Activated T-helper 1 cell treated with anti-CD3 and anti-CD28 coated beads, Interleukin-2, amount 50 U/mL, for 16 hours (primary cell): ENCODE measurements at places on chromosomes 11 and 22.

GRCh38 chr11:85628771-85629341 is 463 bp downstream of the TMEM126B start:
- DNase-seq: no peak

DNA sequence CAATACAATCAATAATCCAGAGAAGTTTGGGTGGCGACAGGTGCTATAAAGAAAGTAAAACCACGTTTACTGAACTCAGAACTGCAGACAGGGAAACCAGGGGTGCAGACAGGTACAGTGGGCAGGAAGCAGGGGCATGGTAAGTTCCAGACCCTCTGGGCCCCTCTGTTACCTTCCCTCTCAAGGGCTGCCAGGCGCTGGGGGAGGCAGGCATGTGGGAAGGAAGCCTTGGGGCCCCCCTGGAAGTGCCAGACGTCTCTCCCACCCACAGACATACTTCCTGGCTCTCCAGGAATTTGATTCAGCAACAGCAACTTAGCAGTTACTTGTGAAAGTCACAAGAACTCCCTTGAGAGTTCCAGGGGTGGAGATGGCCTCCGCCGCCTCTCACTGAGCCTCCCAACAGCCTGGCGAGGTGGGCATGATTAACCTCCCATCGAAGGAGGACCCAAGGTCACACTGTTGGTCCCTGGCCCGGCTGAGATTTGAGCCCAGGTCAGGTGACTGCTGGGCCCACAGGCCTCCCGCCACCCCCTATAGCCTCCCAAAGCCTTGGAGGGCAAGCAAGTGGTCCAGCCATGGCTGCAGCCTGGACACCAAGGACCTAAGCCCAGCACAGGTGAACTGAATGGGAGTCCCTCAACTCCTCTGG is 14.1 kb upstream of the TSKU start:
- DNase-seq: no peak

- no peak for DNase-seq
These were observed 92.9 kb upstream of the USP47 start for GRCh38 chr11:11748706-11749365.

DNA sequence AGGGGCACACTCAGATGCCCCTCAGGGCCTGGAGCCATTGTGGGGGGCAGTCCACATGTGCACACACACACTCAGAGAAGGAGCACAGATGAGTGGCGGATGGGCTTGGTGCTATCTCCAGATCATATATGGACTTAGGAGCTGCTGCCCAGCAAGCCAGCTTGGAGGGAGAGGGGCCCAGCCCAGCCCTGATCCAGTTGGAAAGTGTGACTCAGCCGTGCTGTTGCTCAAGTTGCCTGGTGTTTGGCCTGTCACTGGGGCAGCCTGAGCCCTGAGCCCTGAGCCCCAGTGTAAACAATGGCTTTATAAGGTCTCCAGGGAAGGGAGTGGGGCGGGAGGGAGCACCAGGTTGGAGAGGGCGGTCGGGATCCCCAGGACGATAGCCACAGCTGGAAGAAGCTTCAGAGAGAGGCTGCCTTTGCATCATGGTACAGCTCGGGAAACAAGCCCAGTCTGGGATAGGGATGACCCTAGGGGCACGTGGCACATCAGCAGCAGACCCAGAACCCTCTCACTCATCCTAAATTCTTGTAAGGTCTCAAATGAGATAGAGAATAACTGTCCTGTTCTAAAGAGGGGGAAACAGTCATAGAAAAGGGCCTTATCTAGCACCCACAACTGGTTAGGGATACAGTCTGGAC is 4.8 kb downstream of the SELENOM start:
- no peak for DNase-seq

- no peak for DNase-seq
These were observed 51.8 kb downstream of the DLG2 start for GRCh38 chr11:85575388-85575787.

- no peak for DNase-seq
These were observed 55.8 kb downstream of the CABIN1 start for GRCh38 chr22:24066865-24067264.

DNA sequence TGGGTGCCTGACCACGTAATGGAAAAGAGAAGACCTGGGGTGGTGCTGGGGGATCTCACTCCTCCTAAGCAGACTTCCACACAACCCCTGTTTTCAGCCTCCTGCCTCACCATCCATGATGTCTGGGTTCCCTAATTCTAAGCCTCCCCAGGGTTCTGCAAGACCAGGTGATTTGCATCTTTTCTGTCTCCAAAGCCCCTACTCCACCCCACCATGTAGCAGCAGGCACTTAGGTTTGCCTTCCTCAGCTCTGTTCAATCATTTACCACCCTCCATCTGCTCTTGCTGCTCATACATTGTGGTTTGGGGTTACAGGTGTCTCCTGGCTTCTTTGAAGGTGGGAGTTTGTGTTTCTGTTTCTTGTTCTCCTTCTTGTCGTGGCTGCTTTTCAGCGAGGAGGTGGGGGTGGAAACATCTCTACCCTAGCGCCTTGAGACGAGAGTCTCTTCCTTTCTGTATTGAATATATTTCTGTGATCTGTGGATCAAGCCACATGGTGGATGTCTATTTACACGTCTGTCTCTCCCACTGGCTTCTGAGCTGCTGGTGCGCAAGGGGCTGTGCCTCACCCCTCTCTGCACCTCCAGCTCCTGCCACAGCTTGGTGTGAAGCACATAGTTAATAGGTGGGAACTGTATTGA is 6.6 kb upstream of the SSTR3 start:
- peak; percentile 63 for DNase-seq

DNA sequence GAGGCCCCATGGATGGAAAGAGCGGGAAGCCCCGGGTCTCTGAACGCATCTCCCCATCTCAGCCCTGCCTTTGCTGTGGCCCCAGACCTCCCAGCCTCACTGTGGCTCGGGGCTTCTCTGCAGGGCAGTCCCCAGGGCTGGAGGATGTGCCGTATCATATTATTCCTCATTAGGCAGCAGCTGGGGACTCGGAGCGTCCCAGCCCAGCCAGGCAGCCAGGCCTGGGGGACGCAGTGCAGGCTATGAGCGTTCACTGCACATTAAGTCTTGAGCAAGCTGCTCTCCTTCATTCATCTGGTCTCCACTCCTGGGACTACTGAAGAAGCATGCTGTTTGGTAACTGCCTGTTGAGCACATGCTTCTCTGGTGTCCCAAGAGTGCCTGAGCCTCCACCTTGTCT is 226.8 kb upstream of the TBCEL start:
- no peak for DNase-seq

- no peak for DNase-seq
These were observed 39.7 kb downstream of the ADAMTS15 start for GRCh38 chr11:130487924-130488815.

- no peak for DNase-seq
These were observed 122.3 kb downstream of the BRD1 start for GRCh38 chr22:49705216-49705971.

DNA sequence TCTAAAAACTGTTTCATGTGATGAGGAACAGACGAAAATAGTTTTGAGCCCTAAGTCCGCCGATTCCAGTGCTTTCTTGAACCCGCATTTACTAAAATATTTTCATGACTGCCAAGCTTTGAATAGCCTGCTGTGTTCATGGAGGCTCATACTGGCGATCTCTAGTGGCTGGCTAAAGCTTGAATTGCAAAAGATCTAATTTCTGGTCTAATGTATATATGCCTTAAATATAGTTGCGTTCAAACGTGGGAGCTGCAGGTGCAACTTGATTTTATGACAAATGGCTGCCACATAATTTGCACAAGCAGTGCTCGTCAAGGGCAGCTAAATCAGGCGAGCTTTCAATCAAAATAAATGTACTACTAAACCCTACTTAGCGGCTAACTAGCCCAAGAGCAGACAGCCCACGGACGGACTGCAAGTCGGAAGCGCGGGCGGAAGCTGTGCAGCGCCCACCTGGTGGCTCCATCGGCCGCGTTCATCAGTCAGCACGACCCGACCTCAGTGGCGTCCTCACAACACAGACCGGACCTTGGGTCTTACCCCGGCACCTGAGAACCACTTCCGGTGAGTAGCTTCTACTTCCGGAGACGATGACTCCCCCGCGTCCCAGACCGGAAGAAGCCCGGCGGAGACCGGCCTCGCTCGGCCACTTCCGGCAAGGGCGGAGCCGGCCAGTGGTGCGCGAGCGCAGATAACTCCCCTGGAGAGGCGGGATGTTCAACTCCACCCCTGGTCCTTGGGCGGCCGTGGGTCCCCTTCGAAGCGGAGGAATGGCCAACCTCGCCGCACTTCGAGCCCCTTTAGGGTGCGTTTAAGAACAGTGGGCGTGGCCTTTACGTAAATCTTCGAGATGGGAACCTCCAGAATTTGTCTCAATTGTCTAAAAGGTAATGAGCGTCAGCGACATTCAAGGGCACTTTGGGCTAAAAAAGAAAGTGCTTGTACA is 6.1 kb downstream of the RPL27A start:
- peak; percentile 80 for DNase-seq

- no peak for DNase-seq
These were observed 4.0 kb downstream of the LRP4 start for GRCh38 chr11:46914363-46914762.

- DNase-seq: peak; percentile 29
These were observed 2.9 kb downstream of the KLHL35 start for GRCh38 chr11:75429902-75430713.

DNA sequence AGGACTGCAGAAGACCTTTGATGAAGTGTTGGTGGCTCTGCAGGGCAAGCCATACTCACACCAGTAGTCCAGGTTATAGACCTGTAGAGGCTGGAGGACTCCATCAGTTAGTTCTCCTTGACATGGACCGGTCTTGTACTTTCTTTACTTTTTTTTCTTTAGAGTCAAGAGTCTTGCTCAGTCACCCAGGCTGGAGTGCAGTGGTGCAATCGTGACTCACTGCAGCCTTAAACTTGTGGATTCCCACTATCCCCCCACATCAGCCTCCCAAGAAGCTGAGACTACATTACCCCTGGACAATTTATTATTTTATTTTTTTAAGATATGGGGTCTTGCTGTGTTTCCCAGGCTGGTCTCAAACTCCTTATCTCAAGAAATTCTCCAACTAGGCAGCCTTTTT is 49.6 kb upstream of the E2F8 start:
- no peak for DNase-seq

- no peak for DNase-seq
These were observed 36.0 kb downstream of the TECTA start for GRCh38 chr11:121137005-121137404.

DNA sequence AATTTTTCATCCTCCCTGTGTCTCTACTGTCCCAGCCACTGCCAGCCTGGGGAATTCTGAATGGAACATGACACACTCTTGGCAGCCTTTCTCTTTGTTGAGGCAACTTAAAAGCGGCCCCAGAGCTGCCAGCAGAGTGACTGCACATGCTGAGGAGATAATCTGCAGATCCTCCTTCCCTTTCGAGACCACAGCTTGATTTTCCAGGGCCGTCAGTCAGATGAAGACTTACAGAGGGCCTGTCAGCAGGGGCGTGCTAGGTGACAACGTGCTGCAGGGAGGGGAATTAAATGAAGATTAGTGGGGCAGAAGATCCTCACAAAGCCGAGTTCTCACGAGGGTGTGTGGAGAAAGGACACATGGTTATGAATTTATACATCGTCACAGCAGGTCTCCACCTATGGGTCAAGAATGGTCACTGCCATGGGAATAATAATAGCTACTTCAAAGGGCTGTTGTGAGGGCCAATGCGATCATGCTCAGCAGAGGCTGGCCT is 193.5 kb upstream of the PITPNB start:
- no peak for DNase-seq

GRCh38 chr11:44630511-44631210 is 65.2 kb downstream of the CD82 start:
- DNase-seq: no peak

DNA sequence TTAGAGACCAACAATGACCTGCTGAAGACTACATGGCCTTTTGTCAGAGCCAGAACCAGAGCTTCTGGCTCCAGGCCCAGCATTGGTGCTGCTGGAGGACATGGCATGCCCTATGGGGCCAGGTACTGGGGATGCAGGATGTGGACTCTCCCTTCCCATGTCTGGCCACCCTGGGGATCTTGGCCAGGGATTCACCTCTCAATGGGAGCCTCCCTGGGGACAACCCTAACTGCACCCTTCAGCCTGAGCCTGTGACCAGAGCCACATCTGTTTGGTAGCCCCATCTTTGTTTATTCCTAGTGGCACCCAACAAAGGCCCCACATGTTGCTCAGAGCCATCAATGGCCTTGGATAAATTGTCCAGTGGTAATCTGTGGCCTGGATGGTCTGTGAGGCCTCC is 5.8 kb downstream of the KLHL35 start:
- DNase-seq: no peak

- DNase-seq: no peak
These were observed 227.6 kb downstream of the MN1 start for GRCh38 chr22:27574002-27574366.

GRCh38 chr11:104705490-104706190 is 192.6 kb downstream of the CASP12 start:
- DNase-seq: peak; percentile 30

DNA sequence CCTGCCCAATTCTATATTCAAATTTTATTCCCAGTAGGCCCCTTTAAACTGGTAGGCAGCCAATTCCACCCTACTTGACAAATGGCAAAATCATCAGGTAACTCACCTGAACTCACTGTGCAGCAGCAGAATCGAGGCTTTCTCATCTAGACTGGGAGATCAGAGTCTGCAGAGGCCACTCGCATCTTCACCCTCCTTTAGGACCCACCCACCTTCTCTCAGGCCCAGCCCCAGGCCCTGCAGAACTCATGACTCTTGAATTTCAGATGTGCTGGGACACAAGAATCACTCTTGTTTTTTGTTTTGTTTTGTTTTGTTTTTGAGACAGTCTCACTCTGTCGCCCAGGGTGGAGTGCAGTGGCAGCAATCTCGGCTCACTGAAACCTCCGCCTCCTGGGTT is 38.8 kb downstream of the MICAL3 start:
- no peak for DNase-seq

DNA sequence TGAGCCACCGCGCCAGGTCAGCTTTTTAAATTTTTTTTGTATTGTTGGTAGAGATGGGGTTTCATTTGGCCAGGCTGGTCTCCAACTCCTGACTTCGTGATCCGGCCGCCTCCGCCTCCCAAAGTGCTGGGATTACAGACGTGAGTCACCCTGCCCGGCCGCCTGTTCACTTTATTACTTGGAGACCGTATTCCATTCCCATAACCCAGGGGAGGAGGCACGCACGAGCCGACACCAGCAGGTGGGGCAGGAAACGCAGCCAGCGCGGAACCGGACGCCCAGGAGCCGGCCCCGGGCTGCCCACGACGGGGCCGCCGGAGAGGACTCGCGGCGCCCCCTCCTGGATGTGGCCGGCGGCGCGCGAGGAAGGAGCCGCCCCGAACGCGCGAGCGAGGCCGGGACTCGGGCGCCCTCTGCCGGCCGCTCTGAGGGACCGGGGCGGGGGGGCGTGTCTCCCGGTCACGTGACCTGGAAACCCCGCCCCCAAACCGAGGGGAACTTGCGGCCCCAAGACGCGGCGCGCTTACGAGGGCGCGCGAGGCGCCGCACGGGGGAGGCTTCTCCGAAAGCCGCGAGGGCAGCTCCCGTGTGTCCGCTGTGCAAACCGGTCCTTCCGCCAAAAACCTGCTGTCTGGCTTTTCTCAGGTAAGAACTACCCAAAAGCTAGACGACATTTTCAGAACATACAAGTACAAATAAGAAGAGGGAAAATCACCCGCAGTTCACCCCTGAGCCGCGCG is 11.6 kb upstream of the RNH1 start:
- peak; percentile 89 for DNase-seq

- DNase-seq: no peak
These were observed 4.9 kb downstream of the NDUFC2 start for GRCh38 chr11:78074756-78075155.

GRCh38 chr11:131964698-131965483 is 594.5 kb downstream of the NTM start:
- DNase-seq: no peak
